ENCODE measurements at places on chromosomes 16 and 17.

- DNase-seq: no peak
Observed at GRCh38 chr16:78647019-78647418, 547.6 kb downstream of the WWOX start.

DNA sequence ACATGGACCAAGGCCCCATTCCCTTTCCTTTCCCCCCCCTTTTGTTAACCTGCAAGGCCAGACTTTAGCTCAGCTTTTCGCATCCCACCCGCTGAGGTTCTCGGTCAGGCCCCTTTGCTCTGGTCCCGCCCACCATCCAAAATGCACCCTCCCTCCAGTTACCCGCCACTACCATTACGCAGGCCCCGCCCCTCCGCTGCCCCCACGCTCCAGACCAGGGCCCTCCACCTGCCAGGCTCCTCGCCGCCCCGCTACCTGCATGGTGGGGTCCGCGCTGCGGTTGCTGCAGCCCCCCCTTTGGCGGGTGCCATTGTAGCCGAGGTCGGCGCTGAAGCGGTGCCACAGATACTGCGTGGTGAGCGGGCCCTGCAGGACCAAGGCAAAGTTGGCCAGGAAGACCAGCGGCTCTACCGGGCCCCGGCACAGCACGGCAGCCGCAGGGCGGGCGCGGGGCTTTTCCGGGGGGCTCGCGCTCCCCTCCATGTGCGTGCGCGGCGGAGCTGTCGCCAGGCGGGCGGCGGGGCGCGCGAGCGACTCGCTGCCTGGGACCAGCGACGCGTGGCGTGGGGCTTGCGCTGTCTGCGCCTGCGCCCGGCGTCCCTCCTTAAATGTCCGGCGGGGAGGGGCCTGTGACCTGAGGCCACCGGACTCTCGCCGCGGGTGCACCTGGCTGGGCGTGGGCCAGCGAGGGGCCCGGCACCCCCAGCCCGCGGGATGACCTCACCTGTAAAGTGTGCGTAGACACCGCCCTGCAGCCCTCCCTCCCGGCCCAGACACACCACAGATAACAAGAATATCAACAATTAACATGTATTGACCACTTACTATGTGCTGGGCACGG, at the start of gene SLC46A1:
SLC46A1 (minus strand) TSS at position 581 of the 841 bp plus-strand sequence; CDS start at position 483, 98 bp downstream.
- peak; percentile 34 for DNase-seq

DNA sequence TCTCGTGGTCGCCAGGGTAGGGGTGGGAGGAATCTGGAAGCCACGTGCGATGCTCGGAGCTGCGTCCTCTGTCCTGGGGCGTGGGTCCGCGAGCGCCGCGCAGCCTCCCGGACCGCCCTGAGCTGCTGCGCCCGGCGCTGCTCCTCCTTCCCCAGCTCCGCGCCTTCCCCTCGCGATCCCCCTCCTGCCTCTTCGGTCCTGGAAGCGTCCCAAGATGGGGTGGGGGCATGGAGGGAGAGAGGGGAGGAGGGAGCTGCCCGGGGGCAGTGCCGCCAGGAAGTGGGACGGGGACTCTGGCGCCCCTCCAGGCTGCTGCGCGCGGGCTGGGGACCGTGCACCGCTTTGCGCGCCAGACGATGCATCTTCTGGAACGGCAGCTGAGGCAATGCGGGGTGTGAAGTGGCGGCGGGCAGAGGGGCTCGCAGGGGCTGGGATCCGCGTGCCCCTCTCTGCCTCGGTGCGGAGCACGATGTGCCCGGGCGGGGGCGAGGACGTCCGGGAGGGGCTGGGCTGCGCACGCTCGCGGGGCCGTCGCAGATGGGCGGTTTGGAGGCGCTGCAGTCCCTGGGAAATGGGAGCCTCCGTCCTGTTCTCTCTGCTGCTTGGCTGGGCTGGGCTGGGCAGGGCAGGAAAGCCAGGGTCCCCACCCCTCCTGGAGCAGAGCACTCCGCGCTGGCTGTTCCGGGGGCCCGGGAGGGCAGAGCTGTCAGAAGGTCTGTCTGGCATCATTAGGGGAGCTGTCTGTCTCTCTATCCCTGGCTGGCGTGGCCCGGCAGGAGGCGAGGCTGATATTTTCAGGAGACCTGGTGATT, 388.0 kb downstream of the SEC14L1 start:
- DNase-seq: no peak

DNA sequence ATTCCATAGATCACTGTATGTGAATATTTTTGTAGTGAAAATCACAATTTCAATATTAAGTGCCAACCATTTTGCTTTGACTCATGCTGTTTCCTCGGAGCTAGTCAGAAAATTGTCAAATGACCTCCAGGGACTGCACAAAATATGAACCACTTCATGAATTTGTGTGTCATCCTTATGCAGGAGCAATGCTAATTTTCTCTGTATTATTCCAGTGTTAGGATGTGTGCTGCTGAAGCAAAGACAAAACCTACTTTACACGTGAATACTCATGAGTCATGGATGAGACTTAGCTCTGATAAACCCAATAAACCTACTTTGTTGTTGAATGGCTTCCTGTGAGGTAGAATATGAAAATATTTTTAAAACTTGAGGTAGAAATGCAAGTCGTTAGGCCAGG, 65.2 kb downstream of the SHCBP1 start:
- DNase-seq: no peak
